Stimulated activated CD4-positive, alpha-beta T cell treated with anti-CD3 and anti-CD28 coated beads, Interleukin-2, amount 100 ng/mL, for 24 hours (primary cell): ENCODE measurements at places on chromosomes 7 and 10.

GRCh38 chr7:26182706-26183105 lies 17.8 kb downstream of the HNRNPA2B1 start:
- no peak for DNase-seq

- DNase-seq: no peak
These were observed 215.8 kb upstream of the PFKP start for GRCh38 chr10:2851566-2851965.

DNA sequence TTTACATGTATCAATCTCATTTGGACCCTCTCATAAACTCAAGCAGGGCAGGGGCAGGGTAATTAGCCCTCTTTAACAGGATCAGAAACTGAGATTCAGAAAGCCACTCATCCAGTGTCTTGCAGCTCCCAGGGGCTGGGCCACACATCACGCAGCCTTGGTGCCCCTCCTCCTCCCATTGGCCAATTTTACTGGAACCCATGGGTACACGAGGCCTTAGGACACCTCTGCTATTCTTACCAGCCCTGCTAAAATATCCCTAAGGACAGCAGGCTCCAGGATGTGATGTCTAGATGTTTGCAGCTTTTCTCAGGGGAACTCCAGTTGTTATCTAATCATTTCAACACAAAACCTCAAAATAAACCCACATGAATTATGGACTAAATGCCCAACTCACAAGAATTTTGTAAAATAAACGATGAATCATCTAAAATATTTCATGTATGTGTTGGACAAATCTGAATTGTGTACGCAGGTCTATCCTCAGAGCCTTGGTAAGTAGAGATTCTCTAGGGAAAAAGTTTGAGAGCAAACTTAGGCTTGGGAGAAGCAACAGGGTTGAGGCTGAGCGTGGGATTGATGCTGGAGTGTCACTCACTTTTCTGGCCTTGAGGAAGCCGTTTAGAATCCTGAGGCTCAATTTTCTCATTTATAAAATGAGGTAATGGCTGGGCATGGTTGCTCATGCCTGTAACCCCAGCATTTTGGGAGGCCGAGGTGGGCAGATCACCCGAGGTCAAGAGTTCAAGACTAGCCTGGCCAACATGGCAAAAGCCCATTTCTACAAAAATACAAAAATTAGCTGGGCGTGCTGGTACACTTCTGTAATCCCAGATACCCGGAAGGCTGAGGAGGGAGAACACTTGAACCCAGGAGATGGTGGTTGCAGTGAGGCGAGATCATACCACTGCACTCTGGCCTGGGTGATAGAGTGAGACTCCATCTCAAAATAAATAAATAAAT lies 69.7 kb upstream of the TNS3 start:
- DNase-seq: no peak

DNA sequence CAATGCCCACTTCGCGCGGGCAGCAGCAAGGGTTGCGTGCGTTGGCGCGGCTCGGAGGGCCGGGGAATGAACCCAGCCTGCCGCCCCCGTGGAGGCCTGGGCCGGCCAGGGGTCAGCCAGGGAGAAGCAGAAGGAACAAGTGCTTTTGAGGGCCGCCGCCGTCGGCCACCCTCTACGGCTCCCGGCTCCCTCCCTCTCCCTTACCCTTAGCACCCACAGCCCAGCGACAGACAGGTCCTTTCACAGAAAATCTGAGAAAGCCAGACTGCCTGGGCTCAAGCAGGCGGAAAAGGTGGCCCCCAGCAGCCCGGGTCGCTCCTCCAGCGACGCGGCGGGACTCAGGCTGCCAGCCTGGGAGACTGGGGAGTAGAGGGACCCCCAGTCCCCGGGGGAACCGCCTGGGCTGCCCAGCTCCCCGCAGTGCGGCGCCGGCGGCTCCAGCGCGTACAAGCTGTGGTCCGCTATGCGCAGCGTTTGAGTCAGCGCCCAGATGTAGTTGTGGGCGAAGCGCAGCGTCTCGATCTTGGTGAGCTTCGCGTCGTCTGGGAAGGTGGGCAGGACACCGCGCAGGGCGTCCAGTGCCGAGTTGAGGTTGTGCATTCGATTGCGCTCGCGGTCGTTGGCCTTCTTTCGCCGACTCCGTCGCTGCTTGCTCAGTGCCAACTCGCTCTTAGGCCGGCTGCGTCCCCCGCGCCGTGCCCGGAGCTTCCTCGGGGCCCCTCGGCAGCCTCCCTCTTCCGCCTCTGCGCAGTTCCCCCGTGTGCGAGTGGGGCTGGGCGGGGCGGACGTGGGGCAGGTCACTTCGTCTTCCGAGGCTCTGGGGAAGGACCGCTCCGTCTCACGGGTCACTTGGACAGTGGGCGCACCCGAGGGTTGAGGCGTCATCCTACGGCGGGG lies 815 bp downstream of the NEUROG3 start:
- DNase-seq: peak; percentile 36

DNA sequence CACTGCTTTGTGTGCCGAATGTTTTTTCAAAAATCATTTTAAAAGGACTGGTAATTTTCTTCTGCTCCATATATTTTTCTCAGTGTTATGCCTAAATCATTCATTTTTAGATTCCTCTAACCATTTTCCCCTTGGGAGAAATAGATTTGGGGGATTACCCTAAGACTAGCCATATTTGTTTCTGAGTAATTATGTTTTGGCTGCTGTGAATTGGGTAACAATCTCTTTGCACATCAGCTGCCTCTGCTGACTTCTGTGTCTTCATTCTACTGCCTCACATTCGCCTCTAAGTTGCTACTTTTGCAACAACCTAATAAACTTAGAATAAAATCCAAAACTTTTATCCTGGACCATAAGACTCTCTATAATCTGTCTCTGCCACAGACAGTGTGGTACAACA lies 18.5 kb upstream of the MRC1 start:
- no peak for DNase-seq

GRCh38 chr10:24900888-24901685 lies 51.3 kb downstream of the PRTFDC1 start:
- no peak for DNase-seq
